ENCODE measurements at places on chromosomes 7 and 10.

- no peak for DNase-seq
Observed at GRCh38 chr10:68074031-68074774, 880 bp downstream of the HERC4 start.

DNA sequence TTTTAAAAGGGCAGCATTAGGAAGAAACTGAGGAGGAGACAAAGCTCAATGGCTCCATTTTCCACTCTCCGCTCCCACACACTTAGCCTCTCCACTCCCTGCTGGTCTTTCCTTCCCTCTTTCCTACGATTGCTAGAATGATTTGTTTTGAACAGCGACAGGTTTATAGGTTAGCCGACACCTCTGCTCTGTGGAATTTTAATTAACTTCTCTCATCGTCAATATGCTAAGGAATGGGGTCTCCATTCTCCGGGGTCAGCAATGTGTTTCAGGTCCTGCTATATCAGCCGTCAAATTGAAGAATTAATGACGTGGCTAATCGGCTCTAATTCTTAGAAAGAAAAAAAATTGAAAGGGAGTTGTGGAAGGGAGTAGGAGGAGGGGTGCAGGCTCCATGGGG, 28.9 kb downstream of the FBXW4 start:
- DNase-seq = no peak

GRCh38 chr7:48217753-48218152, 46.5 kb downstream of the ABCA13 start:
- no peak for DNase-seq

GRCh38 chr10:28120795-28121194, 121.9 kb upstream of the ODAD2 start:
- DNase-seq = no peak

DNA sequence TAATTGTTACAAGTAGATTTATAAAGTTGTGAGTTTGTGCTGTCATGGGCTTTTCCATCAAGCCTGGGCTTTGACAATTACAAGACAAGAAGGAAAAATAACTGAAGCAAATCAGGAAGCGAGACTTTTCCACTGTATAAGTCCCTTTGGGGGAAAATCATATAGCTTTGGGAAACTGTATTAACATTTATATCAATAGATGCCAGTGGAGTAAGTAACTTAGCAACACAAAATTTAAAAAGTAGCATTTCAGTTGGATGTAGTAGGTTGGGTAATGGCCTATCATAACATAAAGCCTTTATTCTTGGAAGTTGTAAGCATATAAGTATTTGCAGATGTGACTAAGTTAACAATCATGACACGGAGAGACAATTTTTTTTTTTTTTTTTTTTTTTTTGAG, 931.1 kb downstream of the CNTNAP2 start:
- DNase-seq = no peak

All from progenitor cell of endocrine pancreas (in vitro differentiated cells).